CD4-positive, CD25-positive, alpha-beta regulatory T cell (primary cell): ENCODE measurements at places on chromosomes 13 and 19. TPM values are rescaled to one million over a fixed set of nuclear protein-coding genes. Genes with fewer than 3 reads are reported as not detected.

DNA sequence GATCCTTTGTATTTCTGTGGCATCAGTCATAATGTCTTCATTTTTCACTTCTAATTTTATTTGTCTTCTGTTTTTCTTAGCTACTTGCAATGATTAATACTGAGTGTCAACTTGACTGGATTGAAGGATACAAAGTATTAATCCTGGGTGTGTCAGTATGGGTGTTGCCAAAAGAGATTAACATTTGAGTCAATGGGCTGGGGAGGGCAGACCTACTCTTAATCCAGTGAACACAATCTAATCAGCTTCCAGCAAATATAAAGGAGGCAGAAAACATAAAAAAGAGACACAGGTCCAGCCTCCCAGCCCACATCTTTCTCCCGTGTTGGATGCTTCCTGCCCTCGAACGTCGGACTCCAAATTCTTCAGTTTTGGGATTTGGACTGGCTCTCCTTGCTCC, 640.9 kb upstream of the MIR17HG start:
- DNase-seq = no peak

DNA sequence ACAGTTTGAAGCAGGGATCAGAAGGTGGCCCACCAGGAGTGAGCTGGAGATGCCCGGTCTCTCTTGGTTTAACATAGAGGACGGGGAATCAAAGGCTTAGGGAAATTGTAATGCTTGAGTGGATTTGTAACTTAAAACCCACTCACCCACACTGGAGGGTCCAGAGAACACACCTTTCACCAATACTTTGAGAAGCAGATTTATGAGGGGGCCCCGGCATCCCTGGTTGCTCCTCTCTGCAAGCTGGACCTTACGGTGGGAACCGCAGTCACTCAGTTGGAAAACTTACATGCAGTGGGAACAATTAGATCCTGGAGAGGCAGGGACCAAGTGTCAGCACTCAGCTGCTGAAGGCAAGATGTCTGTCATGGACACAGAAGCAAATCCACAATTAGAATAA, 20.5 kb downstream of the PPP5C start:
- DNase-seq = no peak

APBA3 gene
- total RNA-seq = 81.0 TPM

DNA sequence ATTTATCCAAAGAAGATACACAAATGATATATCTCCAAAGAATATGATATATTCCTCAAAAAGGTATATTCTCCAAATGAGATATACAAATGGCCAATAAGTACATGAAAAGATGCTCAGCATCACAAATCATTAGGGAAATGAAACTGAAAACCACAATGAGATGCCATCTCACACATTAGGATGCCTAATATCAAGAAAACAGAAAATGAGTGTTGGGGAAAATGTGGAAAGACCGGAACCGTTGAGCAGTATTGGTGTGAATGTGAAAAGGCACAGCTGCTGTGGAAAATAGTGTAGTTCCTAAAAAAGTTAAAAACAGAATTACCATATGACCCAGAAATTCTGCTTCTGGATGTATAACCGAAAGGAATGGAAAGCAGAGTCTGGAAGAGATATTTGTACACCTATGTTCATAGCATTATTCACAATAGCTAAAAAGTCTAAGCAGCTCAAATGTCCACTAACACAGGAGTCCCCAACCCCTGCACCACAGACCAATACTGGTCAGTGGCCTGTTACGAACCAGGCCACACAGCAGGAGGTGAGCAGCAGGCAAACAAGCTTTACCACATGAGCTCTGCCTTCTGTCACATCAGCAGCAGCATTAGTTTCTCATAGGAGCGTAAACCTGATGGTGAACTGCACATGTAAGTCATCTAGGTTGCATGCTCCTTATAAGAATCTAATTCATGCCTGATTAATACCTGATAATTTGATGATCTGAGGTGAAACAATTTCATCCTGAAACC, 291.9 kb downstream of the PCDH20 start:
- no peak for DNase-seq

DZIP1 gene
- total RNA-seq = not detected

GRCh38 chr13:36668316-36668715, 5.5 kb upstream of the SERTM1 start:
- no peak for DNase-seq

FFAR3 gene
- total RNA-seq = 1.7 TPM

GRCh38 chr19:29323021-29323430, 110.1 kb upstream of the UQCRFS1 start:
- DNase-seq = no peak

- DNase-seq = no peak
These were observed 136.5 kb downstream of the RNF17 start for GRCh38 chr13:24900507-24900906.

GRCh38 chr13:23087880-23088279, 92.9 kb upstream of the SGCG start:
- DNase-seq = no peak

GRCh38 chr19:29620931-29621351, 14.9 kb downstream of the POP4 start:
- no peak for DNase-seq
